Brain pericyte (primary cell): ENCODE measurements at places on chromosomes 12 and 14.
A peak's percentile ranks its signal among the peaks of the same experiment; 100 is the strongest.

GRCh38 chr12:74980510-74980909 lies 229.1 kb downstream of the KCNC2 start:
- no peak for DNase-seq

DNA sequence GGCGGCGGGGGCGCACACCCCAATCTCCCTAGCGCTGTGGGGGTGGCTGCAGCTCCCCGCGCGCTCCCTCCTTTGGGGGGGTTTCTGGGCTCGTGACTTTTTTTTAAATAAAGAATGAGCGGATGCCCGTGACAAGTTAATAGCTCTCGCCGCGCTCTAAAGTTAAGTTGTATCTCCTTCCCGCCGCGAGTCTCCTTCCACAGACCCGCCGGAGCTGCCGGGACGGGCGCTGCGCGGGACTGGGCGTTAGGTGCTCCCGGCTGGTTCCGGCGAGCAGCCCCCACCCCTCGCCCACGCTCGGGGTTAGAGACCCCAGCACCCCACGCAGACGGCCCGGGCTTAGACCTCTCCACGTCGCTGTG lies 82.6 kb upstream of the HMGA2 start:
- DNase-seq, result no peak

DNA sequence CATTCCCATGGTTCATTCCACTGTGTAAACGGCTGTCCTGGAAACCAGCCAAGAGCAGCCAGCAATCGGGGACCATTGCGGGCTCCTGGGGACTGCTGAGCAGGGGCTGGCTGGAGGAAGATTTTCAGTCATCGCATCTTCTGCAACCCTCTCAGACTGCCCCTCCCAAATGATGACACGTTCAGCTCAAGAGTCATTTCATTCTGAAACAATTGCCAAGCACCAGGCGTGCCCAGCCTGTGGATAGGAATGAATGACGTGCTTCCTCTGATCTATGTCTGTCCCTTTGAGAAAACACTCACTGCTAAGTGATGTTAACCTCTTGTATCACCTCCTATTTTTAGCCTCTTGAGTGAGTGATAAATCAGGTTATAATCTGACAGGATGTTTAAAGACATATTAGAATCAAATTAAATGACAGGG lies 62.0 kb downstream of the NDUFA12 start:
- DNase-seq, result peak; percentile 76

GRCh38 chr14:85243321-85243720 lies 286.6 kb upstream of the FLRT2 start:
- no peak for DNase-seq

GRCh38 chr12:11755302-11755930 lies 105.9 kb downstream of the ETV6 start:
- no peak for DNase-seq

DNA sequence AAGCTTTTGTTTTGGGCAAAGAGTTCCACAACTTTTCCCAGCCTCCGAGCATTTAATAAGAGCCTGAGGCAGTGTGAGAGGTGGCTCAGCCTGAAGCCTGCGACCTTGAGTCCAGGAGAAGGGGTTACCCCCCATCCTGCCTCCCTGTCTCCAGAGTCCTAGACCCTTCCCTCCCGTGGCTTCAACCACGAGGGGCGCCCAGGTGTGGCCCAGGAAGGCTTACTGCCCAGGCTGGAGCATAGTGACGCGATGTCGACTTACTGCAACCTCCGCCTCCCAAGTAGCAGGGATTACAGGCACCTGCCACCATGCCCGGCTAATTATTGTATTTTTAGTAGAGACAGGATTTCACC lies 641 bp downstream of the LRRC43 start:
- no peak for DNase-seq

DNA sequence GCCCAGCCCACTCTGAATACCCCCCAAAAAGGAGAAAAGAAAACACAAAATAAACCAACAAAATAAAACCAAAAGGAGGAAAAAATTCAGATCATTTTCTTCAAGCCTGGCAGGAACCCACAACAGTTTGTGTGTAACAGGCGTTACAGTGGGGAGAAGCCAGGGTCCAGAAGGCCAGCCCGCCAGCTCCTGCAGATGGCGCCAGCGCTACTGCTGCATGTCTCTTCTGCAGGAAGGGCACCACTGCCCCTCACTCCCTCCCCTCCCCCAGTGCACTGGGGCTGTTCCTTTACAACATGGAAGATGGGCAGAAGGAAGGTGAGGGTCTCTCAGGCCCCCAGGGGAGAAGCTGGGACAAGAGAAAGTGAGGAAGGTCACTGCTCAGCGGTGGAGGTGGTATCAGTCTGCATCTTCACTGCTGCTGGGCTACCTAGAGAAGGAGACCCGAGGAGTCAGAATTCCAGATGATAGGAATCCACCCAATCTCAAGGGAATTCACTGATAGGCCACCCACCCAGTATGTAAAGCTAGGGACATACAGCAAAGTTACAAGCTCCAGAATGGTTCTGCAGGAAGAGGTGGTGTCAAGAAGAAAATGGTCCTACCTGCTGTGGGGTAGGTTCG lies 2.3 kb upstream of the NOP2 start:
- DNase-seq, result no peak

GRCh38 chr12:118536306-118536906 lies 160.1 kb downstream of the SUDS3 start:
- DNase-seq, result no peak

DNA sequence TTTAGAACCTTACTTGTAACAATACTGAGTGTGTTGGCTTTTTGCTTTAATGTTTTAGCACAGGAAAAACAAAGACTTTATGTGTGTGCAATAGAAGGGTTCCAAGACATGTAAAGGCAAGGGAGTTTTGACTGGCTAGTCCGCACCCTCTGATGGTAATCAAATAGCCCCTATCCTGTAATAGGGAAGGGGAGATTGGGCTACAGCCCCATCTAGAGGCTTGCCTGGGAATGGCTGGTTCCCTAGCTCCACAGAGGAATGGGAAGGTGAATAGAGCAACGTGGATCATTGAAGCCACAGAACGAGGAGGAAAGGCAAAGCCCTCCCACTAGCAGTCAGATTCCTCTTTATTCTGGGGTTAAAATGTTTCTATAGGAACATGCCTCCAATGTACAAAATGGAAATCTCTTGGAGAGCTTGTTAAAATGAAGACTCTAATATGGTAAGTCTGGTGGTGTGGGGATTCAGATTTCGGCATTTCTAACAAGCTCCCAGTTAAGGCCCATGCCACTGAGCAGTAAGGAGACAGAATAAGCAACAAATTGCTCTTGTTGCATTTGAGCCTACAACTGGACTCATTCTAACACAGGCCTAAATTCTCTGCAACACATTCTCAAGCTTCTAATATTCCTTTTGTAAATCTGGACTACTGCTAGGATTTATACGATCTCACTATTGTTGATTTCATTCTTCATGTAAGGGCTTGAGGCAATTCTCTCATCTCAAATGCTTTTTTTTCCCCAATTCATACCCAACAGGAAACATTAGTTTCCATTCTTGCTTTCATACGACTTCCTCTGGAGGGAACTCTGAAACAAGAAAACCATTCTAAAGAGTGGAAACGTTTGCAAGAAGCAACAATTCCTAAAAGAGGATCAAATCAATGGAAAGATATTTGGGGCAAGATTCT lies 57.1 kb downstream of the NIN start:
- no peak for DNase-seq

DNA sequence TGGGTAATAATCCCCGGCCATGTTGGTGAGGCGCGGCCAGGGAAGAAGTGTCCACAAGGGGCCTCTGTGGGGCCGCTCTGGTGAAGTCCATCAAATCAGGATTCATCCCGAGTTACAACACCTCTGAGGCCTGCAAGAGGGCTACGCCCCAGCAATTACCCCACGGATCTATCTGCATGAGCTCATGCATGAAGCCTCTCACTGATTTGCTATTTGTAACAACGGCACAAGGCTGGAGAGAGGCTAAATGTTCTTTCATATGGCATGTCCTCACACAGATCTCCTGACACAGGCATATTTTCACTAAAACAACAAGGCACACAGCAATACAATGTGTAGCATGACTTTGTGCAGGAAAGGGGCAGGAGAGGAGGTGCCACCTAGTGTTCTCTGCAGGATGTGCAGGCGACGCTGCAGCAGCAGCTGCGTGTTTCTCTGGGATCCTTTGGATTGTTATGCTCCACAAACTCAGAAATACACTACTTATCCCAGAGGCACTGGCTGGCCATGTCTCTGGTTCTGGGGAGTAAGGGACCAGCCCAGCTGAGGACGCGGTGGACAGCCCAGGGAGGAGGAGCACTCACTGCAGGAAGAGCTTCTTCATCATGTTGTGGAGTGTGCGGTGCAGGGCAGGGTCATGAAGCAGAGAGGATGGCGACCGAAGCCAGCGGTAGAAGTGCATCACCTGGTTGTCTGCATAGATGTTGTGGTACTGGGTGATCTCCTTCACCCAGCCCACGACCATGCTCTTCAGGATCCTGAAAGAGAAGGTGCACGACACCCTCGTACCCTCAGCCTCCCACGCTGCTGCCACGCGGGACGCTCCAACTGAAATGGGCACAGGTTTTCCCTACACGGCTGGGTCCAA lies 20.2 kb downstream of the P2RX2 start:
- DNase-seq, result no peak

GRCh38 chr12:51593021-51593420 lies 2.0 kb downstream of the SCN8A start:
- no peak for DNase-seq

DNA sequence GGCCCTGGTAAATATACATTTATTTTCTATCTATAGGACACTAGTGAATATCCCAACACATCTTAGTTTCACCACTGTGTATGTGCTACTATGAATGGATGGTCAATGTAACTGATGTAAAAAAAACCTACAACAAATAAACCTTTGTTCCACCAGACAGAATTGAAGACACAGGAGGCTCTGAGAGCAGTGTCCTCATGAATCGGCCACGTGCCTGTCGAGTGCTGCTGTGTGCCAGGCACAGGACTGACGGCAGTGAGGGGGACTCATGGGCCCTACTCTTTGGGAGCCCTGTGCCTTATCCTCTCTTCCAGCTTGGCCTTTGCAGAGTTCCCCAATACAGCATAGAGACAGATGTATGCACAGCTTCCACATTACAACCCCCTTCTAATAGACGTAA lies 18.2 kb downstream of the CINP start:
- DNase-seq, result no peak

- DNase-seq, result no peak
Observed at GRCh38 chr14:96978525-96979272, 181.5 kb downstream of the VRK1 start.

- DNase-seq, result no peak
Observed at GRCh38 chr12:72261885-72262284, 10.3 kb upstream of the TRHDE start.

GRCh38 chr12:80843969-80844368 lies 93.8 kb downstream of the LIN7A start:
- DNase-seq, result no peak

GRCh38 chr14:57189070-57189469 lies 79.6 kb downstream of the EXOC5 start:
- DNase-seq, result no peak

DNA sequence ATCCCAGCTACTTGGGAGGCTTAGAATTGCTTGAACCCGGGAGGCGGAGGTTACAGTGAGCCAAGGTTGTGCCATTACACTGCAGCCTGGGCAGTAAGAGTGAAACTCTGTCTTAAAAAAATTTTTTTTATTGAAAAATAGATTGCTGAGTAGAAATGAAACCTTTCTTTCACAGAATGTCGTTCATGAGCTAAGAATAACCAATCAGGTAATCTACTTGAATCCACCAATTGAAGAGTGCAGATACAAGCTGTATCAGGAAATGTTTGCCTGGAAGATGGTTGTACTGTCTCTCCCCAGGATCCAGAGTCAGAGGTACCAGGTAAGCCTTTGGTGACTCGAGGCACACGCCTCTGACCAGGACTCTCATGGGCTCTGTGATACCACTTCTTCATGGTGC lies 27.0 kb downstream of the DYNC1H1 start:
- no peak for DNase-seq

DNA sequence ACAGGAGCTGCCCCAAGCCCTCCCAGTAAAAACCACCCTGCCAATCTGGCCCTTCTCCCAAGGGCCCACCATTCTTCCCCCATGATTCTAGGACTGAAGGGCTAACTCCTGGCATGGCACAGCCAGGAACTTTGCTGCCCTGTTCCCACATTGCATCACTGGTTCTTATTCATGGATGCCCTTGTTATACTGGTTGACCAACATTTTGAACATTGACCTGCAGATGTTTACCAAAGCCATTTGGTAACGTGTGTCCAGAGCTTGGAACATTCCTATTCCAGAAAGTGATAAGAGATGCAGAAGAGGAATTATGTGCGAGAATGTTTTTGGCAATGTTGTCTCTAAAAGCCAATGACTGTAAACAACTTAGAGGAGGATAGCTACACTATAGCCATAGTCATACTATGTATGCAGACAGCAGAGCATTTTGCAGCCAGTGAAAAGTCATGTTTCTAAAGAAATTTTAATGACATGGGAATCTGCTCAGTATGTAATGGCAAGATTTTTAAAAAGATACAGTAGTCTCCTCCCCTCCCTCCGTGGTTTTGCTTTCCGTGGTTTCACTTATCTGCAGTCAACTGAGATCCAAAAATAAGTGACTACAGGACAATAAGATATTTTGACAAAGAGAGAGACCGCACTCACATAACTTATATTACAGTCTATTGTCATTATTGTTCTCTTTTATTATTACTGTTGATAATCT lies 108.8 kb downstream of the DAAM1 start:
- no peak for DNase-seq

DNA sequence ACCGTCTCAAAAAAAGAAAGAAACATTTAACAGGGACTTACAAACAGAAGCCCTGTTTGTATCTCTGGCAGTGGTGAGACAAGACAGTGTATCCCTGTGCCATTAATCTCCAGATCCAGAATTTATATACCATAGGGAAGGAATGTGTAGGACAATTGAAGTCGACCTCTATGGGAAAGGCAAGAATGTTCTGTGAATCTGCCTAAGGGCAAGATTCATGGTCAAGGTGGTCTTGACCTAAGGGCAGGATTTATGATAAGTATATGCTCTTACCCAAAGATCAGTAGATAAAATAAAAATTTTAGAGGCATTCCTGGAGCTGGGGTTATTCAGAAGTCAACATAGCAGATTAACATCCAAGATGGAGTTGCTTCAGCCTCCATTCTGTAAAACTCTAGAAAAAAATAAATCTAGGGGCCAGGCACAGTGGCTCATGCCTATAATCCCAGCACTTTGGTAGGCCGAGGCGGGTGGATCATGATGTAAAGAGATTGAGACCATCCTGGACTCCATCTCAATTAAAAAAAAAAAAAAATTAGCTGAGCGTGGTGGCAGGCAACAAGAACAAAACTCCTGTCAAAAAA lies 21.0 kb upstream of the SP1 start:
- DNase-seq, result no peak

DNA sequence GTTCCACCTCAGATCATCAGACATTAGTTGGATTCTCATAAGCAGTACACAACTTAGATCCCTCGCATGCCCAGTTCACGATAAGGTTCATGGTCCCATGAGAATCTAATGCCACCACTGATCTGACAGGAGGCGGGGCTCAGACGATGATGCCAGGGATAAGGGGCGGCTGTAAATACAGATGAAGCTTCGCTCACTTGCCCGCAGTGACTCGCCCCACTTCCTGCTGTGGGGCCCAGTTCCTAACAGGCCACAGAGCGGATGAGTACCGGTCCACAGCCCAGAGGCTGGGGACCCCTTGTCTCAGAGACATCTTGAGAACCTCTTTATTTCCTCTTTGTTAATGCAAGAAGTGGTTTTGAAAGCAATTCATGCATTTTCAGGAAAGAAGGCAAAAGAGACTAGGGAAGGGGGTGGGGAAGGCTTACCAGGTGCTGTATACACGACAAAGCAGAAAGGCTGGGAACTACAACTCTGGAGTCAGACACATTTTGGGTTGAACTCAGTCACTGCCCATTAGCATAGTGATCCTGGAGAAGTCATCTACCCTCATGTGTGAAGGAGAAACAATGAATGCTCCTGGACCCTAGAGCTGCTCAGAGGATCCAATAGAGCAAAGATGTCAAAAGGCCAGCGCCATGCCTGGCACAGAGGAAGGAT lies 68.7 kb downstream of the EID3 start:
- DNase-seq, result no peak
